Stimulated activated CD8-positive, alpha-beta memory T cell treated with anti-CD3 and anti-CD28 coated beads, Interleukin-12 subunit alpha, Interleukin-12 subunit beta, amount 100 ng/mL, for 4 hours (primary cell): ENCODE measurements at places on chromosomes 7 and 10.

GRCh38 chr10:25532213-25532612, 357.4 kb downstream of the GPR158 start:
- no peak for DNase-seq

DNA sequence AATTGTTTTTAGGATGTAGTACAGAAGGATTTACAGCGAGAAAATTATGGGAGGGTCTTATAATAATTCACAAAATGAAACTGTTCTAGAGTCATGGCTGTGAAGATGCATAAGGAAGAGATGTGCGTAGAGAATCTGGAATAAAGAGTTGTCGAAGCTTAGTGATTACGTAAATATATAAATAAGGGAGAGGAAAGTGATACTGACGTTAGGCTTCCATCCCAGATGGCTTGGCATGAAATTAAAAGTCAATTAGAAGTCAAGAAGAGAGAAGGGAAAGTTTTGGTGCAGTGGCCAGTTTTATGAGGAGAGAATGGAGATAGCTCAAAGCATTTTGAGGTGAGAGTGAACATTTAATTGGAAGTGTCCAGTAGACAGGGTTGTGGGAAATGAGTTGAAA, 85.5 kb downstream of the LCOR start:
- no peak for DNase-seq

DNA sequence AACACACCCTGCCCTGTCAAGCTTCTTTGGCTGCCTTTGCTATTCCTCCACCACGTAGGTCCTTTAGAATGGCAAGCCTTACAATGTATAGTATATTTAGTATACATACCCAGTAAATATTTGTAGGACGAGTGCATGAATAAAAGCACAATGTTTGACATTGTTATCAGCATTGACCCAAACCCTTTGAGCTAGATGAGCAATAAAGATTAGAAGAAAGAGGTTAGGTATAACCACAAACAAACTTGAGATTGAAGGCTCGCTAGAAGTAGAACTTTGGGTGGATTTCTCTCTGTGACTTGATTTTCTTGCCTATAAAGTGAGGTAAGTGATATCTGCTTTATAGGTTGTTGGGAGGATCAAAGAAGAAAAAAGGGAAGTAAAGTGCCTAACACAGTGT, 561.0 kb upstream of the GALNT17 start:
- no peak for DNase-seq

DNA sequence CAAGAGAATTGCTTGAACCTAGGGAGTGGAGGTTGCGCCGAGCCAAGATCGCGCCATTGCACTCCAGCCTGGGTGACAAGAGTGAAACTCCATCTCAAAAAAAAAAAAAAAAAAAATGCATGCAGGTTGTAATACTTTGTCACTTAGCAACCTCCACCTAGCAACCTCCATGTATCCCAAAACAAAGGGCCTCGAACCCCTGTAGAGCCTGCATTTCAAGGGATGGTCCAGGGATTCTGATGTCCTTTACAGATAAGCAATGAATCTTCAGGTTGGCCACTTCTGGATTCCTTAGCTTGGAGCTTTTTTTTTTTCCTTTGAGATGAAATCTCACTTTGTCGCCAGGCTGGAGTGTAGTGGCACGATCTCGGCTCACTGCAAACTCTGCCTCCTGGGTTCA, 1211.0 kb downstream of the TYW1 start:
- DNase-seq, result no peak

DNA sequence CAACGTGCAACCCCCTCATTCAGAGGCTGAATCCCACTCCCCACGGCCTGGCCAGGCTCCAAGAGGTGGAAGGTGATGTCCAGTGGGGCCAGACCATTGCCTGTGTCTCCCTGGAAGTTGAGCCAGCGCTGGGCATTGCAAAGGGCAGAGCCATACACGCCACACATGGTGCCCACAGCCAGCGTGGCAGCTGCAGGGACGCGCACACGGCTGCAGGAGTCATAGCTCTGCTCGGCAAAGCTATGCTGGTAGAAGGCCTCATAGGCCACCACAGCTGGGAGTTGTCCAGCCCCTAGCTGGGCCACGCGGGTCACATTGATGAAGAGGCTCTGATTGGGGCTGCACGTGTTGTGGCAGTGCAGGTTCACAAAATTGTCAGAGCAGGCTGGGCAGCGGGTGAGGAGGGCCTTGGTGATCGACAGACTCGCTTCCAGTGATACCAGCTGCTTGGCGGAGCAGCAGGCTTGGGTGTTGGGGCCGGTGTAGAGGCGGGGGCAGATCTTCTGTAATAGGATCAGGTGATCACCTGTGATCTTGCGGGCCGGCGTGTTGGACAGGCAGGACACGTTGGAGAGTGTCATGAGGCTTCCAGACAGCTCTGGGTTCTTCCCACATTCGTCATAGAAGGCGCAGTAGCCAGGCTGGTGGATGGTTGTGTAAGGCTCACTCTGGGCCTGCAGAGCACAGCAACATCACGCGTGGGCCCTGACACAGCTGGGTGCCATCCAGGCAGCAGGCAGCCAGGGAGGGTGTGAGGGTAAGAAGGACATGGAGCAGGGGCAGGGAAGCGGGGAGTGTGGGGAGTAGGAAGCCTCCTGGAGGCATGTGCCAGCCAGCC, 1.2 kb downstream of the NPC1L1 start:
- no peak for DNase-seq

DNA sequence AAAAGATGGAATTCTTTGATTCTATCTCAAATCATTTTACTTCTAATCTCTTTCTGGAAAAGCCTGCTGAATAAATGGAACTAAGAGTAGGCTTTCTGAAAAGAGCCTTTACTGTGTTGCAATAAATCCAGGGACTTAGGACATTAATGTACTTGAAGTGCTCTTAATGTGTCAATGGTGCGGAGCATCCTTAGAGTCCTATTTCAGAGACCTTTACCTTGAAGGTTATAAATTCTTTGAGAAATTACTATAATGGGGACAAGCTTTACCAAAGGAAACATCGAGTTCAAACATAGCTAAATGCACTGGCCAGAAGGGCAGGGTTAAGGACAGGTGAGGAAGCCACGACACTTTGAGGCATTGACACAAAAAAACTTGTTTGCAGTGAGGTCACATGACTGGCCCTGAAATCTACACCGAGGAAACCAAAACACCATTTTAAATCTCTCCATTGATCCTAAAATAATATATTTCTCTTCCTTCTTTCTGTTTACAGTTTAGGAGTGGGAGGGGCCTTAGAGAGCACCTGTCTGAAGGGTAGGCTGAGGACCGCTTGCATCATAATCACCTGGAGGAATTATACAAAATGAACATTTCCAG, 48.1 kb upstream of the EXOC6 start:
- no peak for DNase-seq

DNA sequence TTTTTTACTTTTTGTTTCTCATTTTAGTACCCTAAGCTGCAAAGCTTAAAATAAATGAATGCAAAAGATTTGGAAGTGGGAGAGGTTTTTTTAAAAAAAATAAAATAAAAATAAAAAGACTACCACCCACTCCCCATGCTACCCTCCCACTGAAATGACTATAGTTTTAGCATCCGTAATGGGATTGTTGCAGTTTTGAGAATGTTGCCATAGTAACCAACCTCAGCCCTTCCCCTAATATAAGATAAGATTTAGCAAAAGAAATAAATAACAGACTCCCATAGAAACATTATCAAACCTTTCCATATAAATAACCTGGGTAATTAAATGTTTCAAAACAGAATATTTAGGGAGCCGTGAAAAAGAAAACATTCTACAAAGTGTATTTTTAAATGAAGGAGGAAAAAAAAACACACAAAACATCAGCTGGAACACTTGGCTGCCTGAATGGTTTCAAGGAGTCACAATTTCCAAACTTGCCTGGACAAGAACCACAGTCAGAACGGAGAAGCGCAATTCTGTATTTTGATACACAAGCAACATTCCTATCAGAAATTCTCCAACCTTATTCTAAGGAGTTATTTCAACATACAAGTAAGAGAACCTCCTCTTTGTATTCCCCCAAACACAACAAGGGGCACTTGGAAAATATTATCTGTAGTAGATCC, 57.4 kb downstream of the DGKI start:
- DNase-seq, result no peak

- DNase-seq, result no peak
Measured at GRCh38 chr7:20793248-20793647, 6.6 kb upstream of the SP8 start.
